ENCODE measurements at places on chromosomes 5 and 9. TPM values are rescaled to one million over a fixed set of nuclear protein-coding genes. Genes with fewer than 3 reads are reported as not detected.

The ALAD gene
- polyA plus RNA-seq: 26.6 TPM

The GDA gene
- polyA plus RNA-seq: 1.5 TPM

GRCh38 chr9:88663771-88664419 lies 128.9 kb downstream of the NXNL2 start:
- DNase-seq: peak; percentile 30

GRCh38 chr9:11821306-11821975 lies 871.7 kb upstream of the TYRP1 start:
- DNase-seq: no peak

DNA sequence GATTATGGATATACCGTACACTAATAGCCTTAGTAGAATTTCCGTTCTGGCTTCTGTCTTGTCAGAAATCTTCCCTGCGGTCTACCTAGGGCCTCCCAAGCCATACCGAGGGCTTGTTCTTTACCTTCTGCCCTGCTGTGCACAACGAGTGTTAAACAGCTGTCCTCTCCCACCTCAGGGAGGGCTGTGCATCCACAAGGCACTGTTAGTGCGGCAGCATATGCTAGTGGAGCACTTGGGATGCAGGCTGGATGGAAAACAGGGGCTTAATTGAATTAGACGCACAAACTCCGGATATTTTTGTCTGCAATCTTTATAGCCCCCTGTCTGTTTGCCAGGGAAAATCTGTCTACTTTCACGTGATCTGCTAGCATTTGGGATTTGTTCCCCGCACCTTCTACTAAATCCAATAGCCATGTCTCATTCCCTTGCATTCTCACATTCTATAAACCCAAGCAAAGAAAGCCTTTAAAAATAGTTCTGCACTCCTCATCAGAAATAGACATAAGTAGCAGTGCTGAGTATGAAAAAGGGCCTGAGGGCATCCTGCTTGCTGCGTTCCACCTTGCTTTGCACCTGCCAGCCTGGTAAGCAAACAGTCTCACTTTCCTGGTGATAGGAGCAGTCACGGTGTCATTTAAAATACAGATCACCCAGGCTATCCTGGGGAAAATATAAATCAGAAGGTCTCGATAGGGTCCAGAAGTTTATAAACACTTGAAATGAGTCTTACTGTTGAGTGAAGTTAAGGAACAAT lies 382.6 kb downstream of the RASEF start:
- peak; percentile 10 for DNase-seq

GRCh38 chr5:149338364-149338763 lies 6.9 kb upstream of the GRPEL2 start:
- DNase-seq: no peak

GRCh38 chr9:18906656-18907395 lies 126.2 kb downstream of the SAXO1 start:
- DNase-seq: no peak

DNA sequence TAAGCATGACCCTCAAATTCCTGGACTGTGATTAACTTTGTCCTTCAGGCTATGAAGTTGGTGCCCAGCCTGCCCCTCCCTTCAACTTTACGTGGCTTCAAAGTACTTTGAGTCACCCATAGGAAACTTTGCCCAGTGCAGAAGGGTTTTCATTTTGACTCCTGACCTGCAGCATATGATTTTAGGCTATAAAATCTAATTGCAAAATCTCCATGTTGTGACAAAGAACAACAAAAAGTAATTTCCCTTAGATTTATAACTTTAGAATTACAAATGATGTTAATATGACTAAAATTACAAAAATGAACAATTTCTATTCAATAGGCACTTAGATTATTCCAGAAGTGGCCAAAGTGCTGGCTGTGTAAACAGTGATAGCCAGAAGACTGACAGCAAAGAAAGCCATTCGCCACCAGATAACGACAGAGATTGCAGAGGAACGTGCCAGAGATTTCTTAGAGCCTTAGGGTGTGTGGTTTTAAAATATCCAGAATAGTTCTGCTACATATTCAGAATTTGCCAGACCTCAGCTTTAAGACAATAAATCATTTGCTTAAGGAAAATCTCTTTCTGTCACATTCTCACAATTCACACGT lies 197.4 kb downstream of the SEMA5A start:
- no peak for DNase-seq

All from lung (tissue), 17 donors.